NCI-H2171 treated with DMSO at 0.1 percent for 48 hours (cell line): ENCODE measurements at places on chromosomes 16 and 17.

DNA sequence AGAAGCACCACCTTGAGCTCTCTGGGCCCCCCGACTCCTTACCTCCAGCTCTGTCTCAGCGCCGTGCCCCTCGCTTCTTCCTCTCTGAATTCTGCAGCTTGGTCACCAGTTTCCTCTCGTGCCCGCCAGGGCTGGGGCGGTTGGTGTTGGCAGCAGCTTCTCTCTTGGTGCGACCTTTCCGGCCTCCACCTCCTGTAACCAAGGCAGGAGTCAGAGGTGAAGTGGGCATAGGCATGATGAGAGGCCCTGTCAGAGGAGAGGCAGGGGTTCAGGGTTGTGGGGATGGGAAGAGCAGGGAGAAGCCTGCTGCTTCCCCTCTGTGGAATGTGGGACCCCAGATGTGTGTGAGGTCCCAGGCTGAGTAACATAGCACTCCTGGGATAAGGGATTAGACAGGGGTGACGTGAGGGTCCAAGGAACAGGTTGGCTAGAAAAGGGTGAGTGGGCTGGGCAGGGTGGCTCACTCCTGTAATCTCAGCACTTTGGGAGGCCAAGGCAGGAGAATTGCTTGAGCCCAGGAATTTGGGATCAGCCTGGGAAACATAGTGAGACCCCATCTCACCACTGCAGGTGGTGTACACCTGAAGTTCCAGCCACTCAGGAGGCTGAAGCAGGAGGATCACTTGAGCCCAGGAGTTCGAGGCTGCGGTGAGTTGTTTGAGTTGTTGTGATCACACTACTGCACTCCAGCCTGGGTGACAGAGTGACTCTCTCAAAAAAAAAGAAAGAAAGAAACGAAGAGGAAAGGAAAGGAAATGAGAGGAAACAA, 626 bp downstream of the NUPR1 start:
- no peak for DNase-seq

- no peak for DNase-seq
Observed at GRCh38 chr17:41967141-41967920, 736 bp downstream of the CNP start.

GRCh38 chr16:58970775-58971174, 236.7 kb upstream of the GOT2 start:
- no peak for DNase-seq

GRCh38 chr17:77382356-77382911, 241.7 kb downstream of the SEC14L1 start:
- DNase-seq: peak; percentile 77

GRCh38 chr17:70829876-70830275, 660.5 kb downstream of the KCNJ2 start:
- DNase-seq: no peak

DNA sequence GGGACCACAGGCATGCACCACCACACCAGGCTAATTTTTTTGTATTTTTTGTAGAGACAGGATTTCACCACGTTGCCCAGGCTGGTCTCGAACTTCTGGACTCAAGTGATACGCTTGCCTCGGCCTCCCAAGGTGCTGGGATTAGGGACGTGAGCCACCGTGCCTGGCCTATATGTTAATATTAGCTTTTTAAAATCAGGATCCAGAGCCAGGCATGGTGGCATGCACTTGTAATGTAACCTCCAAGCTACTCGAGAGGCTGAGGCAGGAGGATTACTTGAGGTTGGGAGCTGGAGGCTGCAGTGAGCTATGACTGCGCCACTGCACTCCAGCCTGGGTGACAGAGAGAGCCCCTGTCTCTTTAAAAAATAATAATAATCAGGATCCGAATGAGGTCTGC, 8.5 kb upstream of the ADCY7 start:
- DNase-seq: no peak

- no peak for DNase-seq
Observed at GRCh38 chr16:9128346-9129342, 37.2 kb downstream of the HAPSTR1 start.

DNA sequence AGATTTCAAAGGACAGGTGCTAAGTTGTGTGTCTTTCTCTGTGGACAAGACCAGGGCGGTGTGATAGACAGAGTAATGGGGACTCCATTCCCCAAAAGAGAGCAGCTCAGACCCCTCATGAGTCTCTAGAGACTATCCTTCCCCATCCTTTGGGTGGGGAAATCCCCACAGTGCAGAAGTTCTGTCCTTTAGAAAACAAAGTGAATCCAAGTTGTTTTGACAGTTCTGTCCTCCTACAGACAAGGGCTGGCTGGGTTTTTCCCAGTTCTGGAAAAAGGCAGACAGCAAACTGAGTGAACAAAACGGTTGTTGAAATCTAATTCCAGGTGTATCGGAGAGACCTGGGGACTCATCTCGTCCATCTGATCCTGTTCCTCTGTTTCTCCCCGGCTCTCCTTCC, 11.0 kb upstream of the HAS3 start:
- DNase-seq: no peak

DNA sequence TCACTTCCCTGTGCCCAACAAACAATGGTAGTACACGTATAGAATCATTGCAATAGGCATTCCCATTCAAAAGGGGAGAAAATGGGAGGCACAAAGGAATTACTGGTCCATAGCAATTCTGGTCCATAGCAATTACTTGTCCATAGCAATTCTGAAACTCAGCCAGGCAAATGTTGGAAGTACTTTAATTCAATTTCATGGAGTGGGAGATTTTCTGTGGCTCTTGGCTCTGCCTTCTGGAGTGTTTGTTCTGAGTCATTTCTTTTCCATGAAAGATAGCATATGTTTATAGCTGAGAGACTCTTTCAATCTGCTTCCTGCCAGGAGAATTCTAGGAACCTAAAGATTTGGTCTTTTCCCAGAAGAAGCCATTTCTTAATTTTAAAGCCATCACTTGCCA, 182.8 kb upstream of the ELAC2 start:
- no peak for DNase-seq

DNA sequence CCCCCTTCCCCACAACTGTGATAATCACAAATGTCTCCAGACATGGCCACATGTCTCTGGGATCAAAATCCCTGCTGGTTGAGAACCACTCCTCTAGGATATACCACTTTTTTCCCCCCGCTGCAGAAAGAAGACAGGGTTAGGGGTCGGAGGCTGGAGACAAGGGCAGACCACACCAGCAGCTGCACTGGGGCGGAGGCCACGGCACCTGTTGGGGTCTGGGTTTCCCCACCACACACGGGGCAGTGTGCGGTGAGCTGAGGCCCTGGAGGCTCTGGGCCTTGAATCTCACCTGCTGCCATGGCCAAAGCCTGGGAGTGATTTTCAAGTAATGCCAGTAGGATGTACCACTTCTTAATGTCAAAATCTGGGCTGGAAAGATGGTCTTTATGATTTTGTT, 320.5 kb downstream of the SNX29 start:
- DNase-seq: no peak

- no peak for DNase-seq
Observed at GRCh38 chr16:75803753-75804152, 77.5 kb upstream of the CPHXL start.

- no peak for DNase-seq
Observed at GRCh38 chr17:59572301-59572924, 7.0 kb downstream of the DHX40 start.

GRCh38 chr16:82016964-82017363, 5.7 kb upstream of the SDR42E1 start:
- DNase-seq: peak; percentile 6
